Inflammatory macrophage (primary cell): ENCODE measurements at places on chromosomes 4 and X.

GRCh38 chr4:138267835-138268234, 25.7 kb upstream of the SLC7A11 start:
- no peak for DNase-seq

GRCh38 chr4:20840648-20841190, 140.5 kb downstream of the PACRGL start:
- no peak for DNase-seq

DNA sequence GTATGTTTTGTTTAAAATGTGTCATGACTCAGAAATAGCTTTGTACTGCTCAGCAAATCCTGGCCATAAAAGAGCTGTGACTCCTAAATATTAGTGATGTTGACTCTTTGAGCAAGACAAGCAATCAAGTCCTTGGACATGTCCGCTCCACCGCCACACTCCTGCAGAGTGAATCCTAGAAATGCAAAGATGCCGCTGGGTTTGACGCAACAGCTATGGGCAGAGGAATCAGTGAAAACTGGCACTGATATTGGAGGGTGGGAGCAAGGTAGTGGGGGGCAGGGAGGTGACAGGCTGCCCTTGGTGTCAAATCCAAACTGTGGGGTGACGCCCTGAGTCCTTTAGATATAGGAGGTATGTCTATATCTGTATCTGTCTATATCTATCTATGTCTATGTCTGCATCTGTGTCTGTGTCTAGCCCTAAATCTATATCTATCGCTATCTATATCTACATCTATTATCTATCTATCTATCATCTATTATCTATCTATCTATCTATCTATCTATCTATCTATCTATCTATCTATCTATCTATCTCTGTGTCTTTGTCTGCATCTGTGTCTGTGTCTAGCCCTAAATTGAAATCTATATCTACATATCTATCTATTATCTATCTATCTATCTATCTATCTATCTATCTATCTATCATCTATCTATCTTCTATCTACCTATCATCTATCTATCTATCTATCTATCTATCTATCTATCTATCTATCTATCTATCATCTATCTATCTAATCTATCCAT, 129.7 kb downstream of the CPE start:
- DNase-seq, result no peak

GRCh38 chrX:46039526-46039925, 505.7 kb downstream of the ZNF674 start:
- no peak for DNase-seq

- peak; percentile 80 for DNase-seq
Observed at GRCh38 chr4:169810325-169811323, 52.9 kb upstream of the HPF1 start.

DNA sequence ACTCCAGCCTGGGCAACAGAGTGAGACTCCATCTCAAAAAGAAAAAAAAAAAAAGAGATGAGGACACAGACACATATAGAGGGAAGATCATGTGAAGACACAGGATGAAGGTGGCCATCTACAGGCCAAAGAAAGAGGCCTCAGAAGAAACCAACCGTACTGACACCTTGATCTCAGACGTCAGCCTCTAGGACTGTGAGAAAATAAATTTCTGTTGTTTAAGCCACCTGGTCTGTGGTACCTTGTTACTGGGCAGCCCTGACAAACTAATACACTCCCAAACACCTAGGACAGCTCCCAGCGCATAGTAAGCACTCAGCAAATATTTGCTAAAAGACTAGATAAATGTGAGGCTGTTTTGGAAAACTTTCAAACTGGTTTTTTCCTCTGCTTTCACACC, 59.2 kb upstream of the SMIM10 start:
- no peak for DNase-seq

DNA sequence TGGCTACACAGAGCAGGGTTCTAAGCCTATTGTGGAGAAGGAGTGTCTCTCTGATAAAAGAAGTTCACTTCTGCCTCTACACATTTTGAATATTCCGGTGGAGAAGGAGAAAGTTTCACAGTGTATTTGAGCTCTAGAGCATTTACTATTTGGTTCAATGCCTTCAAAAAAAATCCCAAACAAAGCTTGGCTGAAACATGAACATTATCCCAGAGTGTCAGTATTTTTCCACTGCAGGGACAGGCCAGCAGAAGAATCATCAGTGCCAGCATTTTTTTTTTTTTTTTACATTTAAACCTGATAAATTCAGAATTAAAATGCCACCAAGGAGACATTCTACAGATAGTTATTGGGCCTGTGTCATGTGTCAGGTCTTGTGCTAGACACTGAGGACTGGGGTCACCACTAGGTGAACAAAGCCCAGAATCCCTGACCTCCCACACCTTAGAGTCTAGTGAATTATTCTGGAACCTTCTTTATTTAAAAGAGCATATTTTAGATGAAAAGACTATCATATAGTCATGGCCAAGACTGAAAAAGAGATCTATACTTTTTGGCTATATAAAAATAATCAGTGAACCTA, 48.0 kb upstream of the NAP1L5 start:
- no peak for DNase-seq

- no peak for DNase-seq
Observed at GRCh38 chr4:118774321-118774720, 61.6 kb downstream of the SEC24D start.

DNA sequence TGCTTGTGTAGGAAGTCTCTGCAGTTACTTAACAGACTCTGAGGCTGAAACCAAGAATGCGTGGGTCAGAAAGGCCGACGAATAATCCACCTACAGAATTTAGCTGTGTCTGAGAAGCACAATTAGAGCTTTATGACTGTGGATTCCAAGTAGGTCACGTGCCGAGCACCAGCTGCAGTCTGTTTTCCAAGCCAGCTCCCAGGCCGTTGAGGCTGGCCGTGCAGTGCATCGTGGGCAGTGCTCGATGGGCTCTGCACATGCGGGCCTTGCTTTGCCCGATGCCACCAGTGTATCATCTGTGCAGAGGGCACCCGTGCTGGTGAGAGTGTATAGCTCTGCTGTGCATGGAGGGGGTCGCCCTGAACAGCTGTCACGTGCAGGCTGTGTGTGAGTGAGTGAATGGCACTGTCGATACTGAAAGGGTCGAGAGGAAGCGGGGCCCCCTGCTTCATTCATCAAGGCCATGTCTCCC, 67.5 kb upstream of the CLDN34 start:
- no peak for DNase-seq

DNA sequence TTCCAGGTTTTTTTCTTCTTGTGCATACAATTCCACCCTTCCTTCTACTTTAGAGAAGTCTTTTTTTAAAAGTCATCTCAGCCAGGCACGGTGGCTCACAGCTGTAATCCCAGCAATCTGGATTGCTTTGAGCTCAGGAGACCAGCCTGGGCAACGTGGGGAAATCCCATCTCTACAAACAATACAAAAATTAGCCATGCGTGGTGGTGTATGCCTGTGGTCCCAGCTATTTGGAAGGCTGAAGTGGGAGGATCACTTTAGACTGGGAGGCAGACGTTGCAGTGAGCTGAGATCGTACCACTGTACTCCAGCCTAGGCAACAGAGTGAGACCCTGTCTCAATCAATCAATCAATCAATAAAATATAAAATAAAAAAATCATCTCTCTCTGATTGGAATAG, 14.8 kb downstream of the ELOVL6 start:
- no peak for DNase-seq

DNA sequence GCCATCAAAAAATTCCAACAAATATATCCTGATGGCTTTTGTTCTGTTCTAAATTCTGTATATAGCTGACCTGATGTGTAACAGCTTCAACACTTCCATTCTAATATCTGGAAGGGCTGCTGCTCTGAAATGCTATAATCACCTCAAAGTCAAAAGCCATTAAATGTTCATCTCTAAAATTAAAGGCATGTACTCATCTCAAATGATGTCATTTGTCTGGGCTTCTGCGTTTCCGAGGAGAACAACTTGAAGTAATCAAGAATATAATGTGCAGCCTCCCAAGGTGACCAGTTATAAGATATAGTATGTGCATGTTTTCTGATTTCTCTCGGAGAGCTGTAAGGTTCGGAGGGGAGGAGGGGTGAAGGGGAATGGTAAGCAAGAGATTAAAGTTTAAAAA, 237.6 kb downstream of the SCFD2 start:
- DNase-seq, result no peak

DNA sequence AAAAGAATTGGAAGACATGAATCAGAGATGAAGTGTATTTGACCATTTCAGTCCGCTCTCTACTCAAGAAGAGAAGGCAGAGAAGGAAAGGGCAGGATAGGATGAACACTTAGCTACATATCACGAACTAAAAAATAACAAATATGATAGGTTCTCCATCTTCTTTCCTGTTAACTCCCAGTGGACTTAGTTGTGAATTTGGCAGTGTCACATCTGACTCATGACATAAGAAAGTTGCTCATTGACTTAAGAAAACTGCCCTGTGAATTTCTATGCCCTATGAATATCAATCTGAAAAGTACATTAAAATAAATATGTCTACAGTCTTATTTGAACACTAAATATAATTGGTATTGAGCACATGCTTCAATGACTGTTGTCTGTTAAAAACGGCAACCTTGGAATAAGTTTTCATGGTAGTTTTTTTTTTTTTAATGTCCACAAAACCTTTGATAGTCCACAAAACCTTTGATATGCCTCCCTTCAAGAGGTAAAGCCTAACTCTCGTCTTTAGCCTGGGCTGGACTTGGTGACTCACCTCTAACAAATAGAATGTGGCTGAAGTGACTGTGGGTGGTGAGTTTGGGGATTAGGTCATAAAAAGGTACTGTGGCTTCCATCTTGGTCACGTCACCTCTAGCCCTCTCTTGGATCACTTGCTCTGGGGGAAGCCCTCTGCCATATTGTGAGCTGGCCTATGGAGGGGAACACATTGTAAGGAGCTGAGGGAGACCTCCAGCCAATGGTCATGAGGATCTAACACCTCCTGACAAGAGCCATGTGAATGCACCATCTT, 184.7 kb upstream of the S100G start:
- DNase-seq, result no peak

GRCh38 chr4:81505004-81505598, 33.4 kb upstream of the RASGEF1B start:
- peak; percentile 98 for DNase-seq

- DNase-seq, result no peak
Observed at GRCh38 chrX:46036508-46036907, 508.7 kb downstream of the ZNF674 start.

- DNase-seq, result no peak
Observed at GRCh38 chr4:85686398-85686797, 211.4 kb downstream of the ARHGAP24 start.

- no peak for DNase-seq
Observed at GRCh38 chrX:134774190-134775048, 116.1 kb upstream of the PLAC1 start.
